ENCODE measurements at places on chromosomes 7 and 10. TPM values are rescaled to one million over a fixed set of nuclear protein-coding genes. Genes with fewer than 3 reads are reported as not detected.
A peak's percentile ranks its signal among the peaks of the same experiment; 100 is the strongest.

RBM20 gene
- 0.92 TPM for total RNA-seq

MARVELD1 gene
- 37.0 TPM for total RNA-seq

C7orf33 gene
- not detected for total RNA-seq

IL6 gene
- total RNA-seq, result 0.34 TPM

TET1 gene
- 0.64 TPM for total RNA-seq

CCDC126 gene
- total RNA-seq, result 7.8 TPM

RAPGEF5 gene
- 51.7 TPM for total RNA-seq

HYCC1 gene
- total RNA-seq, result 6.3 TPM

KIF11 gene
- total RNA-seq, result 3.5 TPM

BMPER gene
- total RNA-seq, result 1.2 TPM

GRCh38 chr10:124743191-124744101, 732 bp downstream of the FAM53B start:
- DNase-seq, result no peak

DNA sequence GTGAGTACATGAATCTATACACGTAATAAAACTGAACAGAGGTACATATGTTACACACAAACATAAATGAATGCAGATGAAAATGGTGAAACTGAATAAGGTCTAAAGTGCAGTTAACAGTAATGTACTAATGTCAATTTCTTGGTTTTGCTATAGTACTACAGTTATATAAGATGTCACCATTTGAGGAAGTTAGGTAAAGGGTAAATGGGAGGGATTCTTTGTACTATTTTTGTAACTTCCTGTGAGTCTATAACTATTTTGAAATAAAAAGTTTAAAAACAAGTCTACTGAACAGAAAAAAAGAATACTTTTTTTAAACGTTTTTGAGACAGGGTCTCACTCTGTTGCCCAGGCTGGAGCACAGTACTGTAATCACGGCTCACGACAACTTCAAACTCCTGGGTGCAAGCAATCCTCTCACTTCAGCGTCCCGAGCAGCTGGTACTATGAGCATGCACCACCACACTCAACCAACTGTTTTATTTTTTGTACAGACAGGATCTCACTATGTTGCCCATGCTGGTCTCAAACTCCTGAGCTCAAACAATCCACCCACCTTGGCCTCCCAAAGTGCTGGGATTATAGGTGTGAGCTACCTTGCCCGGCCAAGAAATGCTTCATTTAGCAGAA, 71.5 kb downstream of the WAPL start:
- DNase-seq, result no peak

DNA sequence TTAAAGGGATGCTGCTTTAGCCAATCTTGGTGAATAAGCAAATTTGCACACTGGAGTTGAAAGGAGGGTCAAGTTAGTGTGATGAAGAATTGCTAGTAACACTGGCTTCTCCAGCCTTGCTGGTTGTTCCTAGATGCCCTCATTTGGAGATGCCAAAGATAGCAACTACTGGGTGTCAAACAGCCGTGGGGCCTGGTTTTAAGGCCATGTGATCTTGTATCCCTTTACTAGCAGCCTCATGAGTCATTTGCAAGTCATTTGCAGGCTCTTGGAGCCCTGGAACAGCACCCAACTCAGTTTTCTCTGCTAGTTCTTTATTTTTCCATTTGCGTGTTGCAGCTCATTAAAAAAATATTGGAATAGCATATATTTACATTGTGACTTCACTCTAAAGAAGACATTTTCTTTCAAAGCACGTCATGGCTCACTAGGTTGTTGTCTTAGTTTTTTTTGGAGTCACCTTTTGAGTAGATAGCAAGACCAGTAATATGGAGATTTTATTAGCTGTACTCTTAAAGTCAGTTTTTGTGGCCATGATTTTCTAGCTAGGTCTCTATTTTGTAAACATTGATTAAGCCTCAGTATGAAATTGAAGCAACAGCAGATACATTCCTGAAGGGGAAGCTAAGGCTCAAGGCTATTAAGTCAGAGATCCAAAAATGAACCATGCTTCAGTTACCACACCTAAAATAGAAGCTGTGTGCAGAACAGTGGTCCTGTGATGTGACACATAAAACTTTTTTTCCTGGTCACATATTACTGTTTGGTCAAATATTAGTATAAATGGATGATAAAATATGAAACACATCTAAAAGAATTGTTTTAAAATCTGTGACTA, 1.3 kb downstream of the LSMEM1 start:
- DNase-seq, result no peak

DNA sequence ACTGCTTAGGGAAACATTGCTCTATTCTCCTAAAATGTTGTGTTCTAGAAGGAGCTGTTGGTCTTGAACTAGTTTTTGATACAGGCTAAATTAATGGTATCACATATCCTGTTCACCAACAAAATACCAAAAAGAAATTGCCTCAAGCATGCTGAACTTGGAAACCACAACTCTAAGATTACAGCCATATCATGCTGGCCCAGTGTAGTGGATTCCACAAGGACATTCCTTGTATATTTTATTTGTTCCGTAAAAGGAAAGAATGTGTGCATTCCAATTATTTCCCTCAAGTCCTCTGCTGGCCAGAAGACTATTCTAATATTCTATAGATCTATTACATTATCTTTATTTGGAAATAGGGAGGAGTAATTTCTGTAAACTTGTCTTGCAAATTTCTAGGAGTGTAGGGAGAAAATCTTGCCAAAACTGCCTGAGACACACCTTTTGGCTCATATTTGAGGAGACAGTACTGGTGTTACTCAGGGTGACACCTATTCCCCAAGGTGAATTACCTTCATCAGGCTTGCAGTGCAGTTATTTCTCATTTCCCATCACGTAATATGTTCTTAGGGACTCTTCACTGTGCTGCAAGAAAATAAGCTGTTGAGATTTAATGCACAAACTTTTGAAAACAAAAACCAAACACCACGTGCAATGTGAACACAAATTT, 1.9 kb upstream of the NEBL start:
- no peak for DNase-seq

- DNase-seq, result no peak
These were observed 40.1 kb downstream of the KCNH2 start for GRCh38 chr7:150937848-150938561.

GRCh38 chr10:42638821-42639270, 476 bp upstream of the ZNF33B start:
- no peak for DNase-seq

GRCh38 chr10:24383681-24384106, 174.8 kb downstream of the KIAA1217 start:
- DNase-seq, result peak; percentile 91

GRCh38 chr10:26780793-26781601, 79.8 kb downstream of the ABI1 start:
- DNase-seq, result no peak

- no peak for DNase-seq
These were observed 442.2 kb downstream of the TCERG1L start for GRCh38 chr10:130869179-130869841.

DNA sequence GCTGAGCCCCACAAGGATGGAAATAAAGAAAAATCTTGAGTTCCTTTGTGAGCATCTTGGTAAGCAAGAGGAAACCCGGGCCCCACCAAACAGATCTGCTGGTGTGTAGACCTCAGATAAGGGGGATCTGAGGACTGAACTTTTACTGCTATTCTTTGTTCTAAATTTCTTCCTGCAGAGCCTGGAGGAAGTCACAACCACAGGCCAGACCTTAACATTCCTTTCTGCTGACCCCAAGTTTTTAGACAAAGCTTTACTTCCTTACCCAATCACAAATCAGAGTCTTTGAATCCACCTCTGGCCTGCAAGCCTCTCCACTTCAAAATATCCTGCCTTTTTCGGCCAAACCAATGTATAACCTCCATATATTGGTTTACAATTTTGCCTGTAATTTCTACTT, 352.6 kb upstream of the AUTS2 start:
- no peak for DNase-seq

DNA sequence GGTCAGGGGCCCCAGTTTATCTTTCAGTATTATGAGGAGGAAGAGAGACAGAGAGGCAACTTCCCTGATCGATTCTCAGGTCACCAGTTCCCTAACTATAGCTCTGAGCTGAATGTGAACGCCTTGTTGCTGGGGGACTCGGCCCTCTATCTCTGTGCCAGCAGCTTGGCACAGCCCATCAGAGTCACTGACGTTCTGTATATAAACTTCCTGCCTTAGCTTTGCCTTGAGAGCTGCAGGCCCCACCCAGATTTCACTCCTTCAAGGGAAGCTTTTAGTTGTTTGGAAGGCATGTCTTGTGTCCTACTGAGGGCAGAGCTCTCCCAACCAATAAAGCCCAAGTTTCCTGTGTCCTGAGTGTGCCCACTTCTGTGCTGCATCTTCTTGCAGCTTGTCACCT, 242.5 kb upstream of the PRSS58 start:
- peak; percentile 50 for DNase-seq

DNA sequence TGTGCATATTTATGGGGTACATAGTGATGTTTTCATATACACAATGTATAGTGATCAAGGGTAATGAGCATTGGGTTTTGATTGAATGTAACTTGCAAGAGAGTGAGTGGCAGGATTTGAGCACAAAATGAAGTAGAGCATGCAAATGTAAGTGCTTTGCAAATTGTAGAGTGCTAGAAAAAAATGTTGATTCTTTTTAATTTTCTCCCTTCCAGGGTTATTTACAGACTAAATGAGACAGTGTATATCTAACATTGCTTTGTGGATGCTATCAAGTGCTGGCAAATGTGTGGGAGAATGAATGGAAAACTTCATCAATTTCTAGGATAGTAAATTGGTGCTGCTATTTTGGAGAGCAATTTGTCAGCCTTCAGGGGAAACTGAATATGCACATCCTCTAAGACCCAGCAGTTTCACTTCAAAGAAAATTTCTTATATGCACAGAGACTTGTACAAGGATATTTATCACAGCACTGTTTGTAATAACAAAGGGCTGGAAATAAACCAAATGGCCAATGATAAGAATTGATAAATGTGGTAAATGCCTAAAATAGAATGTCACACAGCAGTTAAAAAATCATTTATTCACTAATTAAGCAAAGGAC, 120.6 kb upstream of the PLPP4 start:
- DNase-seq, result no peak

DNA sequence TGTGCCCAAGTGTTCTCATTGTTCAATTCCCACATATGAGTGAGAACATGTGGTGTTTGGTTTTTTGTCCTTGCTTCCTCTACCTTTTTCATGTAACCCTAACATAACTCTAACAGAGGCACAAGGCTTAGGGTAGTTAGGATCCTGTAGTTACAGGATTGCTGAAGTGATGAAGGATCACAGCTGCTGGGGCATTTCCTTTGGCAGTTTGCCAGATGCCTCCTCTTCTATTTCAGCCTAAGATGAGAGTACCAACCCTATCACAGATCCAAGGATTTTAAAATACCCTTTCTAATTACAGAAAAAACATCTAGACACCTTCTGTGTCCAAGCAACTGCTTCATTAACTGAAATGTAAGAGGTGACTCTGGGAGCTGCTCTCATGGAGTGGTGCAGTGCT, 141.7 kb upstream of the COL1A2 start:
- DNase-seq, result no peak

DNA sequence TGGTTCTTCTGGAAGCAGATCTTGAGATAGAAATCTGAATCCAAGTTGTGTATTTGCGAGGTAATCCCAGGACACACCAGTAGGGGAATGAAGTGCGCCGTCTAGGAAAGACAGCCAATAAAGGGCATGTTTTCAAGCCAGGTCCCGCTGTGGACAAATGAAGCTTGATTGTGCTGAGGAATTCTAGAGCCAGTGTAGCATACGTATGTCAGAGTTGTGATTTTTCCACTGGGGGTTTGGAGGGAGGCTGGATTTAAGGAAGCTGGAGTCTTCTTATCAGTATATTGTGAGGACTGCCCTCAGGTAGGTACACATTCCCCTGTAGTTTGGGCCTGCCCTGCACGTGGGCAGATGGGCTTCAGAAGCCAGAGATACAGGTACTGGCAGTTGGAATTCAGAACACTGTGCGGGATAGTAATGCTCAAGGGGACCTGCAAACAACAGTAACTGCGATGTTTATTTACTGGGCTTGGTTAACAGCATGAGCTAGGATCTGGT, 50.9 kb downstream of the GALNT11 start:
- peak; percentile 34 for DNase-seq

- DNase-seq, result no peak
These were observed 26.6 kb downstream of the PSMC2 start for GRCh38 chr7:103373866-103374643.

GRCh38 chr10:48481385-48481784, 123.5 kb downstream of the ARHGAP22 start:
- no peak for DNase-seq

- no peak for DNase-seq
These were observed 85.6 kb upstream of the CAPZA2 start for GRCh38 chr7:116776610-116777289.

- no peak for DNase-seq
These were observed 117.6 kb upstream of the CDC14C start for GRCh38 chr7:48806731-48807130.

DNA sequence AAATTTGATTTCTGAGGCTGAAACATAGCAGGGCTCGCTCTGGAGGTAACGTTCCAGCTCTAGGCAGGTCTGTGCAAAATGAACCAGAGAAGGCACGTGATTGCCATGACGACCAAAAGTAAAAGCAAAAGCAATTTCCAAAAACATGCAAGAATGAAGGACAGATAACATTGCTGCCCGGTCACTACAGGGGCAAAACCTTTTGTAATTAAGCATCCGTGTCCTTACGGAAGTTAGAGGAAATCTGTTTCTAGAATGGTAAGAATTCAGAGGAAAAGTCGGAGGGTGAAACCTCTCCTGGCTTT, 2.9 kb downstream of the KLF6 start:
- DNase-seq, result no peak

- DNase-seq, result no peak
These were observed at the start of gene EMX2 for GRCh38 chr10:117542706-117543224. EMX2 (plus strand) TSS chr10:117542746; CDS start chr10:117543268, 522 bp downstream.

- DNase-seq, result no peak
These were observed 180.7 kb upstream of the KAT6B start for GRCh38 chr10:74645692-74646091.

DNA sequence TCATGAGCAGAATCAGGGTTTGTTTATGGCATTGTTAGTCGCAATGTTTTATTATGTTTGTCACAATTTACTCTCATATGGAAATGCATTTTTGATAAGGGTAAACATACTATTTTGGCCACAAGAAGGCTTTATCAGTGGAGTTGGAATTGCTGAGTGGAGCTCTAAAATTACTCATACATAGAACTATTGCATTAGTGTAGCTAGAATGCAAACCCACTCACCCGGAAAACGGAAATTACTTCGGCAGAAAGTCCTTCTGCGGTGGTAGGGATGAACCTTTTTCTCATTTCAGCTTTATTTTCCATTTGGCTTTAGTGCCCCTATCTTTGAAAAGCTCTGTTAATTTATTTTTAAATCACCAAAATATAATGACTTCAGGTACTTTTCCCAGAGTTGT, 42.8 kb upstream of the NPY start:
- DNase-seq, result no peak

- DNase-seq, result no peak
These were observed 32.0 kb downstream of the GNA12 start for GRCh38 chr7:2812114-2812487.

All from left colon (tissue), 2 donors.